Ecto neural progenitor cell (in vitro differentiated cells): ENCODE measurements at places on chromosomes 3 and 15.

- no peak for DNase-seq
Observed at GRCh38 chr3:126158912-126159454, 21.4 kb downstream of the ALDH1L1 start.

DNA sequence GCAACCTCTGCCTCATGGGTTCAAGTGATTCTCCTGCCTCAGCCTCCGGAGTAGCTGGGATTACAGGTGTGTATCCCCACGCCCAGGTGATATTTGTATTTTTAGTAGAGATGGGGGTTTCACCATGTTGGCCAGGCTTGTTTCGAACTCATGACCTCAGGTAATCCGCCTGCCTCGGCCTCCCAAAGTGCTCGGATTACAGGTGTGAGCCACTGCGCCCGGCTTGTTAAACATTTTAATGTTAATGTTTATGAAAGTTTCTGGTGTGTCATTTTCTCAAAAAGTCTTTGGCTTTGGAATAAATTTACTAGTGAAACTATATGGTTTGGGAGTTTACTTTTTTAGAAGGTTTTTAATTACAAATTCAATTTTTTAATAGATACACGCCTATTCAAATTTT, 698.8 kb downstream of the MECOM start:
- no peak for DNase-seq

GRCh38 chr15:70186152-70186551, 88.4 kb upstream of the TLE3 start:
- no peak for DNase-seq

GRCh38 chr3:121529308-121529707, 16.5 kb downstream of the POLQ start:
- DNase-seq = no peak

DNA sequence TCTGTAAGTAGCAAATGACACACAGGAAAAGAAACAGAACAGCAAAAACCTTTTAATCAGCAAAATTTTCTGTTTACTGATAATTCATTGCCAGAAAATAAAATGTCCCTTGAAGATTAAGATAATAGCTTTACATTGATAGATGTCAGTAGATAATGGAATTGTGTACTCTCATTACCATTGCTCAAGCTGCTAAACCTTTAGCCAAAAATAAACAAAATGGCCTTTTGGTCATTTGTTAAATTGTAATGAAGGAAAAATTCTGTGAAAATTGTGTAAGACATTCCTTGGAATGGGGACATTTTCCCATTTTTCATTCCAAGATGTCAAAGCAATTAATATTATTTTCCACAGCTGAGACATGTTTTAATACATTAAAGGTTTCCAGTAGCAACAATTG, 189.8 kb downstream of the PLOD2 start:
- DNase-seq = no peak

DNA sequence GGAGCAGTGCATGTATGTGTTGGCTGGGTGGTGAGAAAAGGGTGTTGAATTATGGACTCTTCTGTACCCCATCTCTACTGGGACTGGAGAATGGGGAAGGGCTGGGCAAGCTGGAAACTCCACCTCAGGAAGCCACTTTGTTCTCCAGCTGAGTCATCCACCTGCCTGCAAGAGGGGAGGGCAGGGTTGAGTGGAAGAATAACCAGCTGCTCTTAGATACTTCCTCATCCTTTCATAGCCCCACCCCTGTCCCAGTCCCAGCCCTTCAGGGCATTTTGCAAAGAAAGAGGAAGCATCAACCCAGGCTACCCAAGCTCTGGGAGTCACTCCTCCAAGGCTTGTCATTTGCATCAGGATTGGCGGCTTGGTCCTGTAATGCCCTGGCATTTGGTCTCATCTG, 33.1 kb downstream of the RAB11A start:
- DNase-seq = no peak
